Activated CD4-positive, alpha-beta memory T cell treated with anti-CD3 and anti-CD28 coated beads for 36 hours (primary cell): ENCODE measurements at places on chromosomes 5 and 9.

DNA sequence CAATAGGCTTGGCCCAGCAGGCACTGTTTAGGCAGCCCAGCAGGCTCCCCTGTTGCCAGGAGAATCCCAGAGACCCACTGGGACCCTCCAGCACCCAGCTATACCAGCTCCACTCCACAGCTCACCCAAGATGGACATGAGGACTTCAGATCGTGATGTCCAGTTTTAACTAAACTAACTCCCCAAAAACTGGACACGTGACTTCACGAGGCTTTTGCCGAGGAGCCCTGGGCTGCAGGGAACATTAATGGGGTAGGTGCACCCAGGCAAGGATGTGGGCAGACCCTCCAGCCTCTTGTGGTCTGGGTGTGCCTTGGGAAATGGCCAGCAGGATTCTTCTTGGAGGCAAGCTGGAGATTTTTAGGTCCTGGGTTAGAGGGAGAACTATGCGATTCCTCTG lies 8.9 kb upstream of the NKD2 start:
- no peak for DNase-seq

DNA sequence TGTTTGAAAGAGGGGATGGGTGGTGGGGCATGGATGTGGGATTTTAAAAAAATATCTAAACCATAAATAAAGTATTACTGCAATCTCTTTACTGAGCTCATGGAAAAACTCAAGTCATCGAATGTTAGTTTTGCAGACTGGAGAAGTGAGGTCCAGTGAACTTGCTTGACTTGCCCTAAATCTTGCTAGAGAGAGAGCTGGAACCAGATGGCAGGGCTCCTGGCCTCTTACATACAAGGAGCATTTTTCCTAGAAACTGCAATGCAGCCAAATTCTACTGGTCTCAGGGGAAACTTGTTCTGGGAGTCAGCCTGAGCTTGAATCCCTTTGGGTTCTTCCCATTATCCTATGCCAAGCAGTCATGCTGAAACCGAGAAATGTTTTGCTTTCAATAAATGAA lies 2.9 kb upstream of the TGFBI start:
- DNase-seq = no peak

DNA sequence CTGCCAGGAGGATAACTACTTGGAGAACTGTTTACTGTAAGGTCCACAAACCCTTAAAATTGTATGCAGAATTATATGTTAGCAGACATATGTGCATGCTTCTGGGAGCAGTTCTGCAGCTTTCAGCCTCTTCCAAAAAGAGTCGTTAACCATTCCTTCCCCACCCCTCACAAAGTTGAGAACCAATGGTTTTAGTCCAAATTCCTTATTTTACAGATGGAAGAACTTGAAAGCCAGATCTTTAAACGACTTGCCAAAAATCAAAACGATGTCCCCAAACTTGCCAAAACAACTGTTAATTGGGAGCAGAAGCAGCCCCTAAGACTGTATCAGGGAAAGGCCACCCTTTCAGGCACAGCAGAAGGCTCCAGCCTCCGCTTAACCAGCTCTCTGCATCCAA lies 266.4 kb upstream of the ANKRD55 start:
- no peak for DNase-seq

GRCh38 chr5:87421307-87421706 lies 8.6 kb upstream of the CCNH start:
- DNase-seq = no peak

DNA sequence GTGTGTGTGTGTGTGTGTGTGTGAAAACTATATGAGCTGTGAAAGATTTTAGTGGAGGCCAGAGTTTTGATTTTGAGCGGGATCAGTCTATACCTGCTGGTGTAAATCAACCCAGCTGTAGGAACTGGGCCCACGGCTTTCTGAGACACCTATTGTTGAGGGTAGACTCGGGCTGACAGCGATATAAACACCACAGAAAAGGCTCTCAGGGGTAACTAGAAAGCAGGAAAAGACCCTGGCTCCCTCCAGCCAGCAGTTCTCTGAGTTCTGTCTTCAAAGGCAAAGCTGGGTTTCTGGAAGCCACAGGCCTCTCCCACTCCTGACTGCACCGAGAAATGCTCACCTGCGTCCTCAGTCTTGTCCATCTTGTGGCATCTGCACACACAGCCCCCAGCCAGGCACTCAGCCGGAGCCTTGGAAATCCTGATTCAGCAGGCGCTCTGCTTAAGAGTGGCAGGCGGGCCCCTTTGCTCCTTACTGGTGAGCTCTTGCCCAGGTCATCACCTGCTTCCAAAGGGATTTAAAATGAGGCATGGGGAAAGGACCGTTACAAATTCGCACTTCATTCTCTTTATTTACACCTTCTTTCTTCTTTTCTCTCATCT lies 223.3 kb downstream of the NDUFS4 start:
- no peak for DNase-seq

DNA sequence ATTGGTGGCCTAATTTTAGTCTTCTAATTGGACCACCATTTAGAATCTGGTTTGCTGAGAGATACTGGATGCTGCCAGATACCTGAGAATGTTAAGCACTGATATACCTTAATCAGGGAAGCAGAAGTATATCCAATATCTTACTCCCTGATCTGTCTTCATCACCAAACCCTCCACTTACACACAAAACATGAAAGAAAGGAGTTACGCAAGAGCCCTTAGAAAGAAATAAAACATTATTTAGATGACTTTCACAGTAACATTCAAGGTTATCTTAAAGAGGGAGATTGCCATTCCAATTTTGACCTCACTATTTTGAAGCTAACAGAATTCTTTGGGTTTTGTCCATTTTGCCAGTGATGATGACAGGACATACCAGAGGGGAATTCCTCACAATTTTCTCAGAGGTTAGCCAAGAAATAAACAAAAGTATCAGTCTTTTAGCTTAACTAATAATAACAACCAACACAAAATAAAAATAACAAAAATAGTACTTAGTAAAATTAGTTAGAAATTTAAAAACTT lies 496.1 kb downstream of the NFIB start:
- DNase-seq = no peak

- DNase-seq = peak; percentile 23
Observed at GRCh38 chr5:106121972-106122605, 1548.6 kb downstream of the EFNA5 start.

DNA sequence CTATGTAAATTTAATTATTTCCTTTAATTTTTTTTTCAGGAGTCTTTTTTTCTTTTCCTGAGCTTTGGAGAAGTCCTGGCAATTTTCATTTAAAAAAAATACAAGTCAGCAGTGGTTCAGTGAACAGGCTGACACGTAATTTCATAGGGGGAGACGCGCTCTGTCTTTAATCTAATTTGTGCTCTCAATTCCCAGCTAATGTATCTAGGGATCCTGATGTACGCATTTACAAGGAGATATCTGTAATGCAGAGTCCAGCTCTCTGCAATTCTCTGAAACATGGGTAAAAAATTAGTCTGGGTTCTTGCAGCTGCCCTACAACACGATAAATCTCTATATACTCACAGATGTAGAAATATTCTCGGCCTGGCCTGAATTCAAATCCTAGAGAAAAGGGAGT lies 243.9 kb downstream of the EFNA5 start:
- no peak for DNase-seq

DNA sequence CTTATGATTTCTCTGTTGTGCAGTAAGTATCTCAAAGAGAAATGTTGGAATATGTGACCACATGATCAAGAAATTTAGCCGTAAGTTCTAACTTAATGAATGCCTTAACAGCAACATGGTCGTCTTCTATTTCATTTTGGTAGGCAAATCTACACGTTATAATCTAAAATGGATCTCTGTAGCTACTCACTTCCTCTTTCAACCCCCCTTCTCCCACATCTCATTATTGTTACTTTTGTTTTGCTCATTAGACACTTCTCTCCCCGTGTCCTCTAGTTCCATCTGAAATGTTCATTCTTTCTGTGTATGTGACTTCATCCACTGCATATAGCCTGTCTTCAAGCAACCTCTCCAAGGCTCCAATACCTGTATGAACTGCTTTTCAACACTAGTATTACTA lies 27.1 kb upstream of the LPAR1 start:
- DNase-seq = no peak
